ENCODE measurements at places on chromosomes 16 and 17. TPM values are rescaled to one million over a fixed set of nuclear protein-coding genes. Genes with fewer than 3 reads are reported as not detected.

The TOP2A gene
- total RNA-seq: 0.31 TPM

GRCh38 chr16:11570806-11571205 lies 15.9 kb downstream of the LITAF start:
- H3K4me3 ChIP-seq: no peak overlapping the region
- H3K27me3 ChIP-seq: no peaks in the 10 kb centered on the region
- no peaks in the 10 kb centered on the region for H3K36me3 ChIP-seq

The TEX19 gene
- not detected for total RNA-seq

GRCh38 chr16:52755396-52755795 lies 208.5 kb upstream of the TOX3 start:
- H3K4me3 ChIP-seq: no peak overlapping the region
- H3K27ac ChIP-seq: no peak overlapping the region
- H3K36me3 ChIP-seq: no peaks in the 10 kb centered on the region
- DNase-seq: no peak
- no peaks in the 10 kb centered on the region for H3K4me1 ChIP-seq

The NOXO1 gene
- 0.30 TPM for total RNA-seq

The GAST gene
- total RNA-seq: not detected

The CES1 gene
- 23.8 TPM for total RNA-seq

DNA sequence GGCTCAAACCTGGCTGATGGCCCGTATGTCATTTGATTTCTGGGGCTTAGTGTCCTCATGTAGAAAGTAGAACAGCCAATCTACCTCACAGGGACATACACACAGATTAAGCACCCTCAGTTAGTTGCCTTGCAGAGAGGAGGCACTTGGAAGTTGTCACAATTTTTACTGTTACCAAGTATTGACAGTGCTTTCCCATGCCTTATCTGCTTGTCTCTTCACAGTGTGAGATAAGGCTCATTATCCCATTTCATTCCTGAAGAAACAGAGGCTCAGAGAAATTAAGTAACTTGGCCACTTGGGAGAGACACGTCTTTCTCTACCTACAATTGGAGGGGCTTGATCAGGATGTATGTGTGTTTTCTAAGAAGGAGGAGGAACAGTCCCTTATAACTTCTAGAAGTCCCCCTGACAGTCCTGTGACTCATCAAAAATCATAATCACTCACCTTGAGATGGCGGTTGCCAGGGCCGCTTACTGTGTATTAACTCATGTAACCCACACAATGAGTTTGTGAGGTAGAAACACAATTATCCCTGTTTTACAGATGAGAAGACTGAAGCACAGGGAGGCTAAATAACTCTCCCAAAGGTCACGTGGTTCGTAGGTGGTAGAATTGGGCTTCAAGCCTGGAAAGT lies 56.9 kb upstream of the LHX1 start:
- no peaks in the 10 kb centered on the region for H3K36me3 ChIP-seq
- no peak overlapping the region for H3K27ac ChIP-seq
- no peak overlapping the region for H3K4me3 ChIP-seq
- no peaks in the 10 kb centered on the region for H3K27me3 ChIP-seq

DNA sequence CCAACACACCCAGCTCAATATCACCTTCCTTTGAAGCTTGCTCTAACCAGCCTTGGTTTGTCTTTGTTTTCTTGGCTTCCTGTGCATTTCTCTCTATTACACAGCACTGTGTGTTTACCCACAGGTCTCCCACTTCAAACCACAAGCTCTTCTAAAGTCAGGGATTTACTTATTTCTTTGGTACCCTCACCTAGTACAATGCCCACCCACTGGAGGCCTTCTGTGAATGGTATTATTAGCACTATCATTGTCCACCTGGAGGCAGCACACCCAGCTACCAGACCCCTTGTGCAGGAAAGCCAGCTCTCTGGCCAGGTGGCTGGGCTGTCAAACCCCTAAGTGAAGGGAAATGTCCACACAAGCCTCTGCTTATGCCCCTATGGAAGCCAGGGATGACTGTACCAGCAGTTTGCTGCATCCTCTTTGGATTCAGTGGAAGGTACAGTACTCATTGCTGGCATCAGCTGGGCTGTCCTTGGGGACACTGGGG lies 9.4 kb upstream of the TOP2A start:
- H3K36me3 ChIP-seq: no peaks in the 10 kb centered on the region
- no peaks in the 10 kb centered on the region for H3K4me1 ChIP-seq
- no peak overlapping the region for H3K4me3 ChIP-seq
- no peak overlapping the region for H3K27ac ChIP-seq
- DNase-seq: peak; percentile 11

GRCh38 chr16:16021988-16022682 lies 72.7 kb downstream of the ABCC1 start:
- no peaks in the 10 kb centered on the region for H3K27me3 ChIP-seq
- H3K27ac ChIP-seq: peak overlapping the region; percentile 78
- no peaks in the 10 kb centered on the region for H3K4me1 ChIP-seq
- H3K4me3 ChIP-seq: peak overlapping the region; percentile 5
- DNase-seq: peak; percentile 97
- H3K36me3 ChIP-seq: peaks cover 10% of the 10 kb centered on the region

The ARL5C gene
- total RNA-seq: not detected

- no peak overlapping the region for H3K27ac ChIP-seq
- H3K4me3 ChIP-seq: no peak overlapping the region
- DNase-seq: no peak
- no peaks in the 10 kb centered on the region for H3K27me3 ChIP-seq
- H3K4me1 ChIP-seq: no peaks in the 10 kb centered on the region
These were observed 105.9 kb upstream of the CACNG3 start for GRCh38 chr16:24150282-24150681.

- no peak overlapping the region for H3K4me3 ChIP-seq
- H3K4me1 ChIP-seq: no peaks in the 10 kb centered on the region
- H3K36me3 ChIP-seq: no peaks in the 10 kb centered on the region
These were observed 33.5 kb downstream of the KANSL1 start for GRCh38 chr17:46159686-46160085.

GRCh38 chr16:10036956-10037355 lies 145.3 kb downstream of the GRIN2A start:
- H3K36me3 ChIP-seq: no peaks in the 10 kb centered on the region
- H3K27ac ChIP-seq: no peak overlapping the region
- H3K4me1 ChIP-seq: peaks cover 9% of the 10 kb centered on the region
- H3K4me3 ChIP-seq: no peak overlapping the region
- no peaks in the 10 kb centered on the region for H3K27me3 ChIP-seq

- H3K27ac ChIP-seq: no peak overlapping the region
- H3K27me3 ChIP-seq: no peaks in the 10 kb centered on the region
- no peaks in the 10 kb centered on the region for H3K4me1 ChIP-seq
- H3K36me3 ChIP-seq: no peaks in the 10 kb centered on the region
- H3K4me3 ChIP-seq: no peak overlapping the region
These were observed 22.4 kb upstream of the ZNF750 start for GRCh38 chr17:82862191-82862590.

The SLC5A2 gene
- not detected for total RNA-seq

GRCh38 chr17:44287651-44288050 lies 19.7 kb upstream of the SLC4A1 start:
- H3K4me3 ChIP-seq: no peak overlapping the region
- no peak for DNase-seq
- H3K27ac ChIP-seq: no peak overlapping the region
- H3K27me3 ChIP-seq: no peaks in the 10 kb centered on the region
- no peaks in the 10 kb centered on the region for H3K4me1 ChIP-seq

- no peak for DNase-seq
- no peak overlapping the region for H3K27ac ChIP-seq
- H3K27me3 ChIP-seq: no peaks in the 10 kb centered on the region
These were observed 1.5 kb upstream of the PIMREG start for GRCh38 chr17:6442775-6443174.

DNA sequence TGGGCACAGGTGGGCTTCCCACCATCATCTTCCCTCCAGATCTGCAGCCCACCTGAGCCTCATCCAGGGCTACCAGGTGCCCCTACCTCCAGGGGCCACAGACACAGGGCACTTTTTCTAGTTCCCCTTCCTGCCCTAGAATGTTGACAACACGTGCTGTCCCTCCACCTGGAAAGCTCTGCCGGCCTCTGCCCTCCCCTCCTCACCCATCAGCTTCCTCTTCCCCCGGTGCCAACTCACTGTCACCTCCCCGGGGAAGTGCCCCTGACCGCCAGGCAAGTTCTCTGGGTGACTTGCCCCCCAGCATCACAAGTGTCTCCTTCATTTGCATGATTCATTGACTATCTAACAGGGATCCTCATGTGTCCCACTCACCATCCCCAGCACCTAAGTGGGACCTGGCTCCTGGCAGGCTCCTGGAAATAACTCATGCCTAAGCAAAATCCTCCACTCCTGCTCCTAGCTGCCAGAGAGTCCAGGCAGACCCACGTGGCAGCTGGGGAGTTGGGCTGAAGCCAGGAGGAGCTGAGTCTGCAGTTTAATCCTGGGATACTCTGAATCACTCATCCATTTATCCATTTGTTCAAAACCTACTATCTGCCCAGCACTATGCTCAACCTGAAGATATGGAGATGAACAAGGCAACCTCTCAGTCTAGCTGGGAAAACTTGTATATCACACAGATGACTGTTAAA lies 304.4 kb downstream of the FOXL1 start:
- H3K36me3 ChIP-seq: no peaks in the 10 kb centered on the region
- H3K27me3 ChIP-seq: no peaks in the 10 kb centered on the region
- no peak for DNase-seq

The ZNF597 gene
- 1.3 TPM for total RNA-seq

The PIPOX gene
- total RNA-seq: 0.79 TPM

The GPRC5C gene
- 48.0 TPM for total RNA-seq

- peaks cover 78% of the 10 kb centered on the region for H3K36me3 ChIP-seq
- no peak overlapping the region for H3K4me3 ChIP-seq
- H3K27me3 ChIP-seq: no peaks in the 10 kb centered on the region
- no peak for DNase-seq
- H3K4me1 ChIP-seq: no peaks in the 10 kb centered on the region
These were observed 16.5 kb downstream of the NFE2L1 start for GRCh38 chr17:48064638-48065037.

- H3K4me1 ChIP-seq: peaks cover 50% of the 10 kb centered on the region
- no peaks in the 10 kb centered on the region for H3K36me3 ChIP-seq
- H3K27me3 ChIP-seq: no peaks in the 10 kb centered on the region
- DNase-seq: peak; percentile 94
These were observed 109.1 kb downstream of the ZFHX3 start for GRCh38 chr16:72938795-72939164.

- H3K4me3 ChIP-seq: no peak overlapping the region
- no peak for DNase-seq
- peaks cover 20% of the 10 kb centered on the region for H3K4me1 ChIP-seq
- H3K27ac ChIP-seq: no peak overlapping the region
These were observed 12.2 kb upstream of the LPCAT2 start for GRCh38 chr16:55496509-55497145.

The CFAP119 gene
- total RNA-seq: 0.37 TPM

The RPS6KB1 gene
- total RNA-seq: 14.3 TPM

GRCh38 chr16:30996324-30996984 lies 11.4 kb downstream of the HSD3B7 start:
- peak overlapping the region; percentile 68 for H3K27ac ChIP-seq
- no peaks in the 10 kb centered on the region for H3K27me3 ChIP-seq
- H3K36me3 ChIP-seq: no peaks in the 10 kb centered on the region
- peaks cover 18% of the 10 kb centered on the region for H3K4me1 ChIP-seq
- no peak for DNase-seq

DNA sequence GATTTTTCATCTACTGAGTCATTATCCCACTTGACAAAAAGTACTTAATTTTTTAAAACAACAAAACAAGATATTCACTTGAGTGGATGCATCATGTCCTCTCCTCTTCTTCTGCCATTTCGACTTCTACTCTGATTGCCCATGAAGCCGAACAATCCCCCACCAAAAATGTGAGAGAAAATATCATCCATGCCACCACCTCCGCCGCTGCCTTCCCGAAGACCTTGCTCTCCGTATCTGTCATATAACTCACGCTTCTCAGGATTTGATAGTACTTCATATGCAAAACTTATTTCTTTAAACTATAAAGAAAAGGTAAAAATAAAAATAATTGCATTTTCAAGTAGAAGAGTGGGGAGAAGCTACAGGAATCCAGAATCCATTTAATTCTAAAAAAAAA lies 2.2 kb downstream of the DNAJA2 start:
- no peak overlapping the region for H3K4me3 ChIP-seq
- no peak for DNase-seq
- H3K27ac ChIP-seq: no peak overlapping the region
- peaks cover 47% of the 10 kb centered on the region for H3K4me1 ChIP-seq
- H3K27me3 ChIP-seq: no peaks in the 10 kb centered on the region

- H3K4me1 ChIP-seq: peaks cover 31% of the 10 kb centered on the region
- DNase-seq: no peak
- no peaks in the 10 kb centered on the region for H3K27me3 ChIP-seq
- H3K36me3 ChIP-seq: no peaks in the 10 kb centered on the region
- peak overlapping the region; percentile 4 for H3K4me3 ChIP-seq
These were observed 16.7 kb upstream of the BAIAP2 start for GRCh38 chr17:81018044-81018802.

DNA sequence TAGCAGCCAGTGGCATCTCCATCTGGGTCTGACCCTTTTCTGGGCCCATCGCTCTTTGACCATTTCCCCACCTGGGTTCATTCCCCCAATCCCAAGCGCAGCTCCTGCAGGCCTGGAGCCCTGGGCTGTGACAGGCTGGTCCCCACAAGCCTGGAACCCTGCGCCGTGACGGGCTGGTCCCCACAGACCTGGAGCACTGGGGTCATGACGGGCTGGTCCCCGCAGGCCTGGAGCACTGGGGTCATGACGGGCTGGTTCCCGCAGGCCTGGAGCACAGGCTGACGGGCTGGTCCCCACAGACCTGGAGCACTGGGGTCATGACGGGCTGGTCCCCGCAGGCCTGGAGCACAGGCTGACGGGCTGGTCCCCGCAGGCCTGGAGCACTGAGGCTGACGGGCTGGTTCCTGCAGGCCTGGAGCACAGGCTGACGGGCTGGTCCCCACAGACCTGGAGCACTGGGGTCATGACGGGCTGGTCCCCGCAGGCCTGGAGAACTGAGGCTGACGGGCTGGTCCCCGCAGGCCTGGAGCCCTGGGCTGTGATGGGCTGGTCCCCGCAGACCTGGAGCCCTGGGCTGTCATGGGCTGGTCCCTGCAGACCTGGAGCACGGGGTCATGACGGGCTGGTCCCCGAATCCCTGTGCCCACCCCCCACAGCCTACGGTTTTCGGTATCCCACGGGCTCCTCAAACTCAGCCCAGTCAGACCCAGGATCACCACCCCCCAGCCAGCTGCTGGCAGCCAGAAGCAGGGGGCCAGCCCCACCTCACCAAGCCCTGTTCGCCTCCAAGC lies 16.6 kb downstream of the TMC6 start:
- DNase-seq: no peak
- no peaks in the 10 kb centered on the region for H3K27me3 ChIP-seq
- H3K4me3 ChIP-seq: no peak overlapping the region
- H3K4me1 ChIP-seq: peaks cover 24% of the 10 kb centered on the region
